ENCODE measurements at places on chromosomes 16 and 17.
A peak's percentile ranks its signal among the peaks of the same experiment; 100 is the strongest.

- peak; percentile 70 for DNase-seq
These were observed 632 bp upstream of the RTN4RL1 start for GRCh38 chr17:2025622-2026309.

GRCh38 chr16:78060809-78061208 lies 38.5 kb downstream of the CLEC3A start:
- no peak for DNase-seq

- no peak for DNase-seq
These were observed 12.6 kb downstream of the EFCAB3 start for GRCh38 chr17:62392908-62393307.

- no peak for DNase-seq
These were observed 10.8 kb upstream of the APOH start for GRCh38 chr17:66240013-66240412.

DNA sequence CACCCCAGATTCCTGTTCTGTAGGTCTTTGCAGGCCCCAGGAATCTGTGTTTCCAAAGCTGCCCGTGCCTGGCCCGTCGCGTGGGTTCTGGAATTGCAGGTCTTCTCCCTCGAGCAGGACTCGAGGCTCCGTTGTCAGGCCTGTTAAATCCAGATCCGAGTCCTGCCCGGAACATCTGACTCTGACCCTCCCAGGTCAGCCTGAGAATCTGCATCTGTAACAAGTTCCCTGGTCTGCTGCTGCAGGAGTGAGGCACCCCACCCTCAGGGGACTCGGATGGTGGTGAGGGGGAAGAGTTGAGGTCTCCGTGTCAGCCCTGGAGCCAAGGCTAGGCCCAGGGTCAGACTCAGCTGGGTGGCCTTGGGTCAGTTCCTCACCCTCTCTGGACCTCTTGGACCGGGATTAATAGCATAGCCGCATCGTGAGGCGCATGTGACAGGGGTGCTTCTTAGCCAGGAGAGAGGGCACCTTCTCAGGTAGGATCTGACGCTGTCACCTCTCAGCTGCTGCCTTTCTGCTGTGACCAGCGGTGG lies 8.8 kb downstream of the SPIRE2 start:
- DNase-seq: no peak

DNA sequence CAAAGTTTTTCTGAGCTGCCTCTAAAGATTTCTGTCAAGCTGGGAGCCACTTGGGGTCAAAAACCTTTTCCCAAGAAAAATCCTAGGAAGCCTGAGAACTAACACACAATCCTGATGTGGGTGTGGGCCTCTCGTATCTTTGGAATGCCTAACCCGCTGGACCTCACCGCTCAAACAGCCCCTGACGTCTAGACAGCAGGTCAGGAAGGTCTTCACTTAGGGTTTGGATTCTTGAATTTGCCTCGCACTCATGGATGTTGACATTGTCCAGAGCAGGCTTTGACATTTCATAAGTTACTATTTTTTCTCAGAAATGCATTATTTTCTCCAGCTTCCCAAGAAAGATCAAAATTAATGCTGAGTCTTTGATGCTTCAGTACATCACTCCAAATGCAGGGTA lies 18.9 kb downstream of the TEX2 start:
- DNase-seq: no peak
